PC-9 (cell line): ENCODE measurements at places on chromosomes 3 and 15. TPM values are rescaled to one million over a fixed set of nuclear protein-coding genes. Genes with fewer than 3 reads are reported as not detected.

Gene XIRP1
- not detected in 2 replicates for total RNA-seq

Gene LYZL4
- not detected in 2 replicates for total RNA-seq

Gene ADAMTS17
- total RNA-seq, result 2.0 and 3.2 TPM in 2 replicates

Gene GPR87
- 9.0 and 15.5 TPM in 2 replicates for total RNA-seq

Gene TLR9
- total RNA-seq, result 0.30 and 0.44 TPM in 2 replicates

- DNase-seq, result no peak
- H3K27me3 ChIP-seq, result no peaks in the 10 kb centered on the region
- no peaks in the 10 kb centered on the region for H3K36me3 ChIP-seq
- H3K27ac ChIP-seq, result no peak overlapping the region
- no peaks in the 10 kb centered on the region for H3K4me1 ChIP-seq
- H3K4me3 ChIP-seq, result no peak overlapping the region
These were observed 20.5 kb downstream of the POLR2M start for GRCh38 chr15:57727031-57727430.

- no peaks in the 10 kb centered on the region for H3K4me1 ChIP-seq
- peaks cover 10% of the 10 kb centered on the region for H3K36me3 ChIP-seq
- no peak for DNase-seq
- no peak overlapping the region for H3K27ac ChIP-seq
These were observed 34.2 kb downstream of the ZNF654 start for GRCh38 chr3:88093266-88093665.

GRCh38 chr3:46607603-46608028, 4.7 kb upstream of the FAM240A start:
- no peaks in the 10 kb centered on the region for H3K4me1 ChIP-seq
- no peak for DNase-seq
- H3K27me3 ChIP-seq, result no peaks in the 10 kb centered on the region
- H3K4me3 ChIP-seq, result no peak overlapping the region
- no peak overlapping the region for H3K27ac ChIP-seq

DNA sequence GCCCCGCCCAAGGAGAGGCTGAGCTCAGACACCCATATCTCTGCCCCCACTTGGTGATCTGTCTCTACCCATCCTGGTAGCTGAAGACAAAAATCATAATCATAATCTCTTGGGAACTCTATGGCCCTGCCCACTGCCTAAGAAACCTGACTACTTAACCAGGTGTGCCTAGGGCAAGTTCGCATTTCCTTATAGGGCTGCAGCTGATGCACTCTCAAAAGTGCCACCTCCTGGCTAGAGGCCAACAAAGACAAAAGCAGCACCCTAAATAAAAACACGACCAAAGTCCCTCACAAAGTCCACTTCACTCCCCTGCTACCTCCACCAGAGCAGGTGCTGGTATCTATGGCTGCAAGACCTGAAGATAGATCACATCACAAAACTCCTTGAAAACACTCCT, 250.4 kb upstream of the SLITRK3 start:
- H3K27ac ChIP-seq, result no peak overlapping the region
- DNase-seq, result no peak
- H3K27me3 ChIP-seq, result no peaks in the 10 kb centered on the region
- H3K4me3 ChIP-seq, result no peak overlapping the region
- H3K36me3 ChIP-seq, result no peaks in the 10 kb centered on the region
- H3K4me1 ChIP-seq, result no peaks in the 10 kb centered on the region

DNA sequence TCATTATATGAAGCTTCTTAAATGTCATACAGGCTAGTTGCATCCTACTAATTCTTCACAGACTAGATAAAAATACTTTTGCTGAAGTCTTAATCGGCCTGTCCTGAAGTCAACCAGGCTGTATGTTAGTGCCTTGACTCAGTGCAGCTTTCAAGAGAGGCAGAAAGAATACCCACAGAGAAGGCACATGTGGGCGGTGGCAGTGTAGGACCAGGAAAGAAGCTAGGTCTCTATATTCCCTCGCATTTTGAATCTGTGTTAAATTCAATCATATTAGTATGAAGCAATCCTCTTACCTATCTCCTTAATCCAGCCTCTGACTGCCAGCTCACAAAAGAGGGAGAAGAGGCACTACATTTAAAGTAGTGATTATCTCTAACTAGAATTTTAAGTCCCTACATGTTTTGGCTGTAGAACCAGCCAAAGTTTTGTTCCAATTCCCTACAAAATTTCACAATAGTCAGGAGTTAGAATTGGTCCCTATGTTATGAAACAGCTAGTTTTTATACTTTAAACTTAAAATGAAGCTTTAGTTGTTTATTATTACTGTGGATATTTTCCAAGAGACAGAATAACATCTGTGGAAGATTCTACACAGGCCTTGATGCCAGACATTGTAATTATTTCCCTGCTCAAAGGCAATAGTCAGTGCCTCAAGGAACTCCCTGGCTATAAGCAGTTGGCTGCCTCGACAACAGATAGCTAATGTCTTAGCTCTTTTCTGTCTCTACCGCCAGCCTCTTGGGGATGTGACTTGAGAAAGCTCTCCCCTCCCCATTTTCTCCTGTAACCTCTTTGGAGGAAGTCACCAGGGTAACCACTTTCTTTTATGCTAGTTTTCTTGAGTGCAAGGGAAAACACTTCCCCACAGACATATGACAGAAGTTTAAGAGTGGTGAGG, 31.9 kb downstream of the CRTC3 start:
- no peak overlapping the region for H3K27ac ChIP-seq
- no peaks in the 10 kb centered on the region for H3K27me3 ChIP-seq
- no peaks in the 10 kb centered on the region for H3K36me3 ChIP-seq

DNA sequence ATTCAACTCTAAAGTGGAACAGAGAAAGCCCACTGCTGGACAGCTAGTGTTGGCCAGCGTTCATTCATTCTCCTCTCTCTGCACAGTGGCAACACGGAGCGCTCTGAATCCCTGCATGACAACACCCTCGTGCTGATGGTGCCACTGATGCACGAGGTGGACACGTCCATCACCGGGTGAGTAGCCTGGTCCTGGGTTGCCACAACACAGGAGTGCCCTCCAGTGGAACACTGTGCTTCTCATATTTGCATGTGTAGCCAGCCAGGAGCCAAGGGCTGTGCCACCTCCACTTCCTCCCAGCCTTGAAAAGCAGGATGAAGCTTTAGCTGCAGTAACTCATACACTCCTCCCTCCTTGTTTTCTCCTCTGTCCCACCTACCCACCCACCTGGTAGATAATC, 120.0 kb upstream of the CTDSPL start:
- no peak overlapping the region for H3K27ac ChIP-seq
- no peaks in the 10 kb centered on the region for H3K4me1 ChIP-seq
- no peaks in the 10 kb centered on the region for H3K36me3 ChIP-seq
- no peak overlapping the region for H3K4me3 ChIP-seq
- H3K27me3 ChIP-seq, result peaks cover 86% of the 10 kb centered on the region

- H3K36me3 ChIP-seq, result no peaks in the 10 kb centered on the region
- no peak overlapping the region for H3K27ac ChIP-seq
- no peaks in the 10 kb centered on the region for H3K27me3 ChIP-seq
- no peak for DNase-seq
These were observed 2.1 kb downstream of the CCDC51 start for GRCh38 chr3:48437812-48438211.

DNA sequence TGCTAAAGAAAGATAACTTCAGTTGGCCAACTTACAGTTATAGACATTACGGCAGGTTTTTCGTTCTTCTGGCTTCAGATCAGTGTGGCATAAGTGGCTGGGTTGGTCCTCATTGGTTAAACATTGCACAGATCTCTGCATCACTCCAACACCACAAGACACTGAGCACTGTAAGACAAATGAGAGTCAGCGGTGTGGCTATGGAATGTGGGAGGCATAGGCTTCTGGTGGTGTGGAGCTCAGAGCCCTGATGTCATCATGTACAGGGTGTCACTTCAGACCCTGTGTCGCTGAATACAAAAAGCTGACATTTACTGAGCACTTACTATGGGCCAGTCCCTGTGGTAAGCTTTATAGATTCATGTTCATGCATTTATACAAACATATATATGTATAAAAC, 146.0 kb downstream of the ADAMTS9 start:
- no peaks in the 10 kb centered on the region for H3K36me3 ChIP-seq
- no peaks in the 10 kb centered on the region for H3K4me1 ChIP-seq
- no peak overlapping the region for H3K4me3 ChIP-seq
- no peak overlapping the region for H3K27ac ChIP-seq

DNA sequence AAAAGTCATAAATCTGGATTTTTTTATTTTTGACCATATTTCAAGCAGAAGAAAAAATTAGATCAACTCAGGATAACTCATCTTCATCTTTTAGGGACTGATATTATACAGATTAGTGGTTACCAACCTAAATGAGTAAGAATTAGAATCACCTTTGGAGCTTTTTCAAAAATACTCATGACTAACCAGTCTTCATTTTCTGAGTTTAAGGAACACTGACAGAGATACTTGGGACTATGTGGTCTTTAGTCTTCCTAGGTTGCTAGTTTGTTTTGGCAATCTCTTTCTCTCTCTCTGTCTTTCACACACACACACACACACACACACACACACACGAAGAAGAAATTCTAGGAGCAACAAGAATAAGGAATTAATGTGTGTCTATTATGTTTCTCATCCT, 50.1 kb downstream of the TMOD3 start:
- H3K4me1 ChIP-seq, result peaks cover 39% of the 10 kb centered on the region
- no peaks in the 10 kb centered on the region for H3K27me3 ChIP-seq
- H3K36me3 ChIP-seq, result peaks cover 12% of the 10 kb centered on the region

GRCh38 chr15:60963557-60963956, 265.5 kb downstream of the RORA start:
- DNase-seq, result no peak
- H3K27me3 ChIP-seq, result no peaks in the 10 kb centered on the region
- no peak overlapping the region for H3K27ac ChIP-seq
- H3K4me3 ChIP-seq, result no peak overlapping the region
- no peaks in the 10 kb centered on the region for H3K36me3 ChIP-seq

GRCh38 chr3:63706321-63707085, 54.0 kb downstream of the SNTN start:
- no peak overlapping the region for H3K27ac ChIP-seq
- no peak overlapping the region for H3K4me3 ChIP-seq
- DNase-seq, result no peak
- no peaks in the 10 kb centered on the region for H3K27me3 ChIP-seq
- H3K4me1 ChIP-seq, result no peaks in the 10 kb centered on the region

DNA sequence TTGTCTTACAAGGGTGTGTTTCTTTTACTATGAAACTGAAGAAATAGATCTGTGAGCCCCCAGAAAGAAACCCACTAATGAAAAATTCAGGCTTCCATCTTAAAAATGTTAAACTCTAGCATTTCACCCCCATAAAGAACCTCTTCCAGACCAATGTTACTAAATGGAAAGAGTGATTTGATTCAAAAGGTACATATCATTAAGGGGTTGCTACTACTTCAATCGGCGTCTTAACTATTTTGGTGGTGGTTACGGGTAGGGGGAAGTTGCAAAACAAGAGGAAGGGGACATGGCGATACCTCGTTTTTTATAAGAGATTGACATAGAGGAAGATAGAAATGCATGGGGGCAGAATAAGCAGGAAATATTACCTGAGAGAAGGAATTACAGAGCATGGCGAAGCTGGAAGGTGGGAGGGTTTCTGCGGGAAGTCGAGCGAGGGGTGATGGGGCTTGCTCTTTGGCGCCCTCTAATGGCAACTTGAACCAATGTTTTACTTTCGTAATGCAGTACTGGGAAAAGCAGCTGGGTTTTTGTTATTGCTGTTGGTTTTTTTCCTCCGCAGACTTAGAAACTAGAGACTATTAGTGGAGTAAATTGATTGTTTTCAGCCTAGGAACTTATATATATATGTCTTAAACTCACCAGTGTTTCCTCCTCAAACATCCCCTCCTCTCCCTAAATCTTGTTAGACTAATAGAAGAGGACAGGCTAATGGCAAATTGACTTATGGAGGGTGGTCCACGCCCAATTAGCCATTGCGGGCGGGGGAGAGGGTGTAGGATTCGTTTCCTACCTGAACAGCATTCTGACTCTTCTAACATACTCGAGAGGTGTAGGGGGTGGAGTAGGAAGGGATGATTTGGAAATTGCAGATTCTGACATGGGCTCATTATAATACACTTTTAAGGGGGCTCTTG, 11.3 kb upstream of the SOX2 start:
- H3K27ac ChIP-seq, result no peak overlapping the region
- H3K4me1 ChIP-seq, result peaks cover 5% of the 10 kb centered on the region; the same call in 1 of the 2 replicates
- H3K4me3 ChIP-seq, result peak overlapping the region; percentile 29; the same call in 1 of the 2 replicates

- no peaks in the 10 kb centered on the region for H3K4me1 ChIP-seq
- H3K4me3 ChIP-seq, result no peak overlapping the region
- no peak for DNase-seq
These were observed 996.4 kb upstream of the CFAP20DC start for GRCh38 chr3:60046210-60046609.

GRCh38 chr3:144241404-144241803, 269.8 kb downstream of the DIPK2A start:
- H3K4me1 ChIP-seq, result no peaks in the 10 kb centered on the region
- no peaks in the 10 kb centered on the region for H3K27me3 ChIP-seq
- DNase-seq, result no peak
- H3K36me3 ChIP-seq, result no peaks in the 10 kb centered on the region
- H3K4me3 ChIP-seq, result no peak overlapping the region
- no peak overlapping the region for H3K27ac ChIP-seq

DNA sequence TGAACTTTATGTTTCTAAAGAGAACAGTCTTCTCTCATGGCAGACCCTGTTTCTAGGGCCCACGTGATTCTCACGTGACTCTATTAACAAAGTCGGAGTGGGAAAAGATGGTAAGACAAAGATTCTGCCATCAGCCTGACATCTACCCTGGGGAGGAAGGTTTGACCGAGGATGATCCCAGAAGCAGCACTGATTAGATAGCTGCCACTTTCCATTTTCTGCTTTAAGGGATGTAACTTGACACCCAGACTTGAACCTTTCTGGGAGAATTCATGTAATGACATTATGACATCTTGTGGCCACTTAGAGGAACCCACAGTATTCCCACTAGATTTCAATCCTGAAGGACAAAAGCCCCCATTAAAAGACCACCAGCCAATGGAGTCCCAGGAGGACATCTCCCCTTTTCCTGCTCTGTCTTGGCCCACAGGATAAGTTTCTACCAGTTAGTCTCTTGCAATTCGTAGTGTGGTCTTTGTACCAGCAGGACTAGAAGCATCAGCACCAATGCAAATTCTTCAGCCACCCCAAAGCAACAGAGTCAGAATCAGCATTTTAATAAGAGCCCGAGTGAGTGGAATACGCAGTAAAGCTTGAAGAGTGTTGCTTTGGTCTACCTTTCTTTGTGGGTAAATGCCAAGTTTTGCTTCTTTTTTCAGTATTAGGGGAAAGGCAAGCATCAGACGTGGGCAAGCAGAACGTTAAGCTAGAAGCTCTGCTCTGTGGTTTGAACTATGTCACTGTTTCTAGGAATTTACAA, 480.5 kb upstream of the PROK2 start:
- no peaks in the 10 kb centered on the region for H3K27me3 ChIP-seq
- no peak overlapping the region for H3K4me3 ChIP-seq
- no peak for DNase-seq
- H3K4me1 ChIP-seq, result peaks cover 5% of the 10 kb centered on the region; the same call in 1 of the 2 replicates
- no peaks in the 10 kb centered on the region for H3K36me3 ChIP-seq

GRCh38 chr3:127982155-127982554, 67.1 kb downstream of the KBTBD12 start:
- no peak for DNase-seq
- no peaks in the 10 kb centered on the region for H3K27me3 ChIP-seq
- peaks cover 7% of the 10 kb centered on the region for H3K4me1 ChIP-seq
- no peak overlapping the region for H3K4me3 ChIP-seq
